ENCODE measurements at places on chromosomes 7 and 10. TPM values are rescaled to one million over a fixed set of nuclear protein-coding genes. Genes with fewer than 3 reads are reported as not detected.

DKK1 gene
- total RNA-seq, result not detected

ZNF239 gene
- total RNA-seq, result 4.8 TPM

KCNH2 gene
- 0.45 TPM for total RNA-seq

PIP gene
- total RNA-seq, result not detected

ZMIZ1 gene
- total RNA-seq, result 59.9 TPM

PNLIPRP3 gene
- 0.11 TPM for total RNA-seq

GPR146 gene
- total RNA-seq, result 27.5 TPM

RRP12 gene
- total RNA-seq, result 10.1 TPM

NPY gene
- total RNA-seq, result 13.0 TPM

FAM25G gene
- not detected for total RNA-seq

CTBP2 gene
- 136 TPM for total RNA-seq

Measured in thyroid gland (tissue), 4 donors.